Esophagus mucosa (tissue), 1 donor: ENCODE measurements at places on chromosomes 3 and 15. TPM values are rescaled to one million over a fixed set of nuclear protein-coding genes. Genes with fewer than 3 reads are reported as not detected.
A peak's percentile ranks its signal among the peaks of the same experiment; 100 is the strongest.

OR5K2 gene
- not detected for total RNA-seq

DNA sequence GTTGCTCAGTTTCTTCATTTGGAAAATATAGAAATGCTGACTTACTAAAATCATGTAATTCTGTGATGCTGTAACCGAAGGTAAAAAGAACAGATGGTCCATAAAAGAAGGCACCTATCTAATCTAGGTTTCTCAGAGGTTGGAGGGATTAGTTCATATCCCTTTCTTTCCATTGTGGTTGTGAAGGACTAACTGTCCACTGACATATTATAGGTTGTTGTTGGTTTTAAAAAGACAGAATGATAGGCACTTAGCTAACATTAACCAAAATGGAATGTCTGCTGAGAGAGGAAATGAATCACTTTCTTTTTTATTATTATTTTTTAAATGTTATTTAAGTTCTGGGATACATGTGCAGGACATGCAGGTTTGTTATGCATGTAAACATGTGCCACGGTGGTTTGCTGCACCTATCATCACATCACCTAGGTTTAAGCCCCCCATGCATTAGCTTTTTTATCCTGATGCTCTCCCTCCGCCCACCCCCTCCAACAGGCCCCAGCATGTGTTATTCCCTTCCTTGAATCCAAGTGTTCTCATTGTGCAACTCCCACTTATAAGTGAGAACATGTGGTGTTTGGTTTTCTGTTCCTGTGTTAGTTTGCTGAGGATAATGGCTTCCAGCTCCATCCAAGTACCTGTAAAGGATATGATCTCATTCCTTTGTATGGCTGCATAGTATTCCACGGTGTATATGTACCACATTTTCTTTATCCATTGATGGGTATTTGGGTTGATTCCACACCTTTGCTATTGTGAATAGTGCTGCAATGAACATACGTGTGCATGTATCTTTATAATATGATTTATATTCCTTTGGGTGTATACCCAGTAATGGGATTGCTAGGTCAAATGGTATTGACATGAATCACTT lies 45.8 kb downstream of the ALDH1A2 start:
- ATAC-seq, result no peak

BNC1 gene
- 39.6 TPM for total RNA-seq

HYAL3 gene
- 4.8 TPM for total RNA-seq

GRCh38 chr3:10933805-10934481 lies 58.6 kb upstream of the SLC6A1 start:
- ATAC-seq, result peak; percentile 82

- ATAC-seq, result no peak
Measured at GRCh38 chr15:65787260-65787659, 4.8 kb downstream of the DENND4A start.
